G401 (cell line): ENCODE measurements at places on chromosomes 16 and 17.

- no peak for DNase-seq
Measured at GRCh38 chr17:44539673-44540072, 17.6 kb upstream of the FZD2 start.

DNA sequence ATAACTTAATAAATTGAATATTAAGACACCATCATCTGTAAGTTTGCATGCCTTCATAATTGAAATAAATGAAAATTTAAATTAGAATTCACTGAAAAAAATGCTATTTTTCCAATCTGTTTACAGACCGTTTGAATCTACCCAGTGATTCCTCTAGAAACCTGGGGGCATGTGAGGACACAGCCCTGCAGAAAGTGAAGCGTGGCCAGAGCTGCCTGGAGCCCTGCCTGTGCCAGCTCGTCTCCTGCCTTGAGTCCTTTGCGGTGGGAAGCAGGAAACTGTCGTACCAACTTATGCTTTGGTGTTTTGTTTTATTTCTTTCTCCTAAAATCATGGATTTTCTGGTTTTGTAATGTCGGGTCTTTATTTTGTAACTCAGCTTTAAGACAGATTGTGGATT lies 67.8 kb upstream of the FA2H start:
- DNase-seq, result peak; percentile 15

DNA sequence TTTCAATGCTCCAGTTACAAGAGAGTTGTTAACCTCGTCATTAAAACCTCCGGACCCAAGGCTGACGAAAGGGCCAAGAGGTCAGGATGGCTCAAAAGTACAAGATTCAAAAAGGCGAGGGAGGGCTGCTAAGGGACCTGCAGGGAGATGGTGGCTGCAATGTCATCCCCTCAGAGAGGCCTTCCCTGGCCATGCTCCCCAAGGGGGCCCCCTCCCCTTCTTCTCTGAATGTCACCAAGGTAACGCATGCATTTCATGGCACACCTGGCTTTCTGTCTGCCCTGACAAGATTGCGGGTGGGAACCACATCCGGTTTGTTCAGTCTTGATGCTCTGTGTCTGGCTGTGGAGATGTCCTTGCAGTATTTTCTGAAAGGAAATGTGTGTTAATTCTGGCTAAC lies 89.9 kb downstream of the C16orf78 start:
- DNase-seq, result no peak

- DNase-seq, result no peak
Measured at GRCh38 chr16:70604407-70605282, 41.7 kb upstream of the IL34 start.

GRCh38 chr16:88854306-88855111 lies 2.2 kb downstream of the GALNS start:
- no peak for DNase-seq

GRCh38 chr16:61879-62281 lies 8.3 kb downstream of the SNRNP25 start:
- no peak for DNase-seq

- DNase-seq, result no peak
Measured at GRCh38 chr17:38674014-38674748, 576 bp downstream of the EPOP start.

DNA sequence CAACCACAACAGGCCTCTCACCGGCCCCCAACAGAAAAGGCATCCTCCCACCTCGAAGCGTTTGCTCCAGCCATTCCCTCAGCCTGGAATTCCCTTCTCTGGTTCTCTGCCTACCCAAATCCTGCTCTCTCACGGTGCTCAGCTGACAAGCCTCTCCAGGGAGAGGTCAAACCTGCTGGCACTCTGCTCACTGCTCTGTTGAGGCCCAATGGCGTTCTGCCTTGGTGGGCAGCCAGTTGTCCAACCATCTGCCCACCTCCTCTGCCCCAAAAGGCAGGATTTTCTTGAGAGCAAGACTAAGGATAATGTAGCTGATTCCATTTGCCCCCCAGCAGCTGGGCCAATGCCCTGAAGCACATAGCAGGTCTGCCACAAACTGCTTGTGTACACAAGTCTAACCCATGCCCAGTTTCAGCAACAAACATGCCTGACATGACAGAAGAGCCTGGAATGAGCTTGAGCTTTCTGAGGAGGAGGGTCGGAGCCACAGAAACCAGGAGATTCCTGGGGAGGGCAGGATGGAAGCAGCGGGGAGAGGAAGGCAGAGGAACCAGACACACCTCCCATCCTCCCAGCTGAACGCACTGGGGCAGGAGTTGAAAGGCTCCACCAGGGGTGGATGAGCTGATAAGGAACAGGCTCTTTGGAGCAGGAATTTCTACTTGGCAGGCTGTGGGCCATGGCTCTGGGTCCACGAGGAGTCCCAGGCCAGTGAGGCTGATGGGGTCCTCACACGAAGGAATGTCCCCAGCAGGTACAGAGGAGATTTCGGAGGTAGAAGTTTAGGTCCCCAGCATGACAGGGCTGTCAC lies 23.9 kb downstream of the ARHGAP27 start:
- no peak for DNase-seq
